ENCODE measurements at places on chromosomes 1 and 21.

- no peaks in the 10 kb centered on the region for H3K27me3 ChIP-seq
- H3K4me3 ChIP-seq, result peak overlapping the region; percentile 73
- H3K4me1 ChIP-seq, result peaks cover 30% of the 10 kb centered on the region
Observed at GRCh38 chr1:227948493-227949260, 945 bp upstream of the WNT9A start.

GRCh38 chr1:231357831-231358354, 19.8 kb downstream of the SPRTN start:
- no peaks in the 10 kb centered on the region for H3K4me1 ChIP-seq
- H3K36me3 ChIP-seq, result peaks cover 3% of the 10 kb centered on the region
- peak; percentile 77 for DNase-seq
- H3K27me3 ChIP-seq, result no peaks in the 10 kb centered on the region

GRCh38 chr21:31604591-31605190, 54.8 kb upstream of the SOD1 start:
- H3K36me3 ChIP-seq, result no peaks in the 10 kb centered on the region
- H3K4me1 ChIP-seq, result no peaks in the 10 kb centered on the region
- no peak overlapping the region for H3K4me3 ChIP-seq

DNA sequence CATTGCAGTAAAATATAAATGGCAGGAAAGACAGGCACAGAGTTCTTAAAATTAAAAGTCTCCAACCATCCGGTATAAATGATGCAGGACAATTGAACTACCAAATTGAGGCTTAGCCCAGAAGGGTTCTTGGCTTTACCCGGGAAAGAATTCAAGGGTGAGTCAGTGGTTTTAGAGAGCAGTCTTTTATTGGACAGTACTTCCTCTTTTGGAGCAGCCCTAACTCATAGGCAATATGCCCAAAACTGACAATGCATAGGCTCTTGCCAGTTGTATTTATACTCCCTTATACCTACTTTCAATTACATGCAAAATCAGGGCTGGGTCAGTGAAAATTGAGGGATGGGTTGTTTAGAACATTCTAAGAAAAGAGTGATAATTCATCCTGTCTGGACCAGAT, 1628.9 kb upstream of the PRMT6 start:
- H3K27ac ChIP-seq, result no peak overlapping the region
- H3K4me1 ChIP-seq, result no peaks in the 10 kb centered on the region
- H3K27me3 ChIP-seq, result no peaks in the 10 kb centered on the region
- H3K36me3 ChIP-seq, result no peaks in the 10 kb centered on the region

GRCh38 chr1:82686774-82687173, 886.0 kb downstream of the ADGRL2 start:
- no peak for DNase-seq
- H3K4me3 ChIP-seq, result no peak overlapping the region
- no peak overlapping the region for H3K27ac ChIP-seq
- H3K27me3 ChIP-seq, result no peaks in the 10 kb centered on the region

GRCh38 chr1:87963556-87963955, 634.9 kb downstream of the LMO4 start:
- no peaks in the 10 kb centered on the region for H3K4me1 ChIP-seq
- H3K36me3 ChIP-seq, result no peaks in the 10 kb centered on the region
- no peaks in the 10 kb centered on the region for H3K27me3 ChIP-seq

DNA sequence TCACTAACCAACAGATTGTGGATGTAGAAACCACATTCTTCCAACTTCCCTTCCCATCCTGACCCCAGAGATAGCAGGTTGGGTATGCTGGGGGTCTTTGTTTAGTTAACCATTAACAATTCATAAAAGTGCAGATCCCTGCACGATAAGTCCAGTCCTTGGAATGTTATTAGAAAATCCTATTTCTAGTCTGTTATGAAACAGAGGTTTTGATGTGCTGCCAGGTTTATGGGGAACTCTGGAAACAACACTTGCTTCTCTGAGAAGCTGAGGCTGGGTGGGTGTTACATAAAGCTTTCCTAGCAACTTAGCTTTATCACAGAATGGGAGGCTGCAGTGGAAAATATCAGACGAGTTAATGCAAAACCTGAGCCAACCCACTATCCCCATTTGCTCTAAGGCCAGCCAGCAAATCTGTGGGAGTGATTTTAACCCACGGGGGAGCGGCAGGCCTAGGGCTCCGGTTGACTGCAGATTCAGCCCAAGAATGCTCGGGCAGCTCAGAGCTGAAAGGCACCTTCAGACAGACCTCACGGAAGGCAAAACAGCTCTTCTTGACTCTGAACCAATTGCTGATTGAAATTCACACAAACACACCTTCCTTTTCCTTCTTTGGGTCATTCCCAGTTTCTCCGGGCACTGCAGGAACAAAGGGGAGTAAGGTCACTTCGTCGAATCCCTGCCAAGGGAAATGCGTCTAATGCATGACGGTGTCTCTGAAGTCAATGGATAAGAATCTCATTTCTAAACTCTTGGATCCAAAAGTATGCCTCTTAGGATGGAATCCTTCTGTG, 111.7 kb upstream of the IRF2BP2 start:
- H3K27ac ChIP-seq, result no peak overlapping the region
- no peaks in the 10 kb centered on the region for H3K27me3 ChIP-seq
- DNase-seq, result no peak
- H3K4me1 ChIP-seq, result peaks cover 44% of the 10 kb centered on the region
- H3K36me3 ChIP-seq, result no peaks in the 10 kb centered on the region
- H3K4me3 ChIP-seq, result no peak overlapping the region

- H3K4me3 ChIP-seq, result peak overlapping the region; percentile 77
- no peak overlapping the region for H3K27ac ChIP-seq
- peak; percentile 67 for DNase-seq
- no peaks in the 10 kb centered on the region for H3K36me3 ChIP-seq
- H3K4me1 ChIP-seq, result peaks cover 20% of the 10 kb centered on the region
- peaks cover 4% of the 10 kb centered on the region for H3K27me3 ChIP-seq
Observed at GRCh38 chr1:2049225-2049717, 940 bp upstream of the PRKCZ start.

DNA sequence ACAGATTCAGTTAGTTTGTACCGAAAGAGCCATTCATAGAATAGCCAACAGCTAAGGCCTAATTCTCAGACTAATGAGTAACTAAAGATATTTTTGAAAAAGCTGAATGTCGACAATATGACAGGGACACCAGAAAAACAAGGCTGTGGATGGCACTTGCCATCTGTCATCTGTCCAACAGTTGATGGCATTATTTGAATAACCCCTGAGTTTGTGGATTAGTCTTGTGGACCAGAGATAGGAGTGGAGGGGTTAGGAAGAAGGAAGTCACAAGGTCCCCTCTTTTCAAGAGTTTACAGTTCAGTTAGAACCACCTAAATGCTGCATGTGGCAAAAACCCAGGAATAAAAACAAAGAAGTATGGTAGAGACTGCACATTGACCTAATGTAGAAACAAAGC, 356.5 kb upstream of the DUSP10 start:
- no peaks in the 10 kb centered on the region for H3K36me3 ChIP-seq
- H3K27me3 ChIP-seq, result no peaks in the 10 kb centered on the region
- no peaks in the 10 kb centered on the region for H3K4me1 ChIP-seq
- DNase-seq, result no peak
- no peak overlapping the region for H3K4me3 ChIP-seq
- H3K27ac ChIP-seq, result no peak overlapping the region

DNA sequence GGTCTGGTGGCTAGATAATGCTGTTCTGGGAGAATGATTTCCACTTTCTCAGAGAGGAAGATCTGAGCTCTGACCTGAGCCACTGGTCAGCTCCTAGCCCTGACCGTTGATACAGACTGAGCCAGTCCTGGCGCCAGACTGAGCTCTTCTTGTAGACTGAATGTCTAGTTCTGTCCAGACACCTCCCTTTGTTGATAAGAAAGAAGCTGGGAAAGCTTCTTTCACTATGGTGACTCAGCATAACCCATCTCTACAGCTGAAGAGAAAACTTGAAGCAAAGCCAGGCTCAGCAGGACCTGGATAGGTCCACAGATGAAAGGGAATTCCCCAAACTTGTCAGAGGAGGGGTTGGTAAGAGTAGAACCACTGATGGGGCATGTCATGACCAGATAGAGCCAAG, 9.9 kb upstream of the TRABD2B start:
- no peaks in the 10 kb centered on the region for H3K27me3 ChIP-seq
- H3K27ac ChIP-seq, result no peak overlapping the region
- H3K4me1 ChIP-seq, result no peaks in the 10 kb centered on the region

DNA sequence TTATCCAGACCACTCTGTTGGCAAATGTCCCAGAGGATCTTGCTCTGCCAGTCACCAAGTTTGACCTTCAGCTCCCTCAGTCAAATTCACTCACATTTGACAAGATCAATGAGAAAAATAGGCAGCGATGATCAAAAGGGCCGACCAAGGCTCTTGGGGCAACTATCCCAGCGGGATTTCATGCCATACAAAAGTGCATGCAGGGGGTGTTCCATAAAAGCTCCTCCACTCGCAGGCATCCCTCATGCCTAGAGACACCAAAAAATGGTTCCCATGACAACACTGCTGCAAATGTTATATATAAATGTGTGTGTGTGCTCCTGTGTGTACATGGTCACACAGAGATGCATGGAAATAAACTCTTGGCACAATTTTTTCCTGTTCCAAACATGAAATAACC, 16.2 kb upstream of the EIF4G3 start:
- no peak for DNase-seq
- H3K4me3 ChIP-seq, result no peak overlapping the region
- peaks cover 4% of the 10 kb centered on the region for H3K27me3 ChIP-seq
- no peak overlapping the region for H3K27ac ChIP-seq

- H3K4me3 ChIP-seq, result no peak overlapping the region
- H3K36me3 ChIP-seq, result no peaks in the 10 kb centered on the region
- no peaks in the 10 kb centered on the region for H3K27me3 ChIP-seq
- H3K4me1 ChIP-seq, result no peaks in the 10 kb centered on the region
- H3K27ac ChIP-seq, result no peak overlapping the region
Observed at GRCh38 chr1:220438741-220439140, 89.2 kb upstream of the MARK1 start.

DNA sequence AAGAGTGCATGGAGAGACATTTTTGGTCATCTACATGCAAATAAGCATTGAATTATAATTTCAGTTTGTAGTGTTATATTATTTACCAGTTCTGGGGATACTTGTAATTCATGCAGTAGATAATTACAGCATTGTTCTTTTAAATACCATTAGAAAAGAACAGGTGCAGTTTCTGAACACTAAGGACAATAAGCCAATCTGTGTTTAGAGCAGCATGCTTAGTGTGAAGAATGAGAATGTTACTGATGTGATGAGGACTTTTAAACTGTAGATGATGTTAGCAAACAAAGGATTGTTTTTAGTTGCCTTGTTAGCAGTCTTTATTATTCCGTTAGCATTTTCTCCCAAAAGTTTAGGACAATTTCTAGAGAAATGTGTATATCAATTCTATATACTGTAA, 348.3 kb downstream of the BRINP3 start:
- H3K4me3 ChIP-seq, result no peak overlapping the region
- H3K4me1 ChIP-seq, result no peaks in the 10 kb centered on the region
- no peak for DNase-seq
- no peaks in the 10 kb centered on the region for H3K36me3 ChIP-seq
- no peaks in the 10 kb centered on the region for H3K27me3 ChIP-seq
- no peak overlapping the region for H3K27ac ChIP-seq

DNA sequence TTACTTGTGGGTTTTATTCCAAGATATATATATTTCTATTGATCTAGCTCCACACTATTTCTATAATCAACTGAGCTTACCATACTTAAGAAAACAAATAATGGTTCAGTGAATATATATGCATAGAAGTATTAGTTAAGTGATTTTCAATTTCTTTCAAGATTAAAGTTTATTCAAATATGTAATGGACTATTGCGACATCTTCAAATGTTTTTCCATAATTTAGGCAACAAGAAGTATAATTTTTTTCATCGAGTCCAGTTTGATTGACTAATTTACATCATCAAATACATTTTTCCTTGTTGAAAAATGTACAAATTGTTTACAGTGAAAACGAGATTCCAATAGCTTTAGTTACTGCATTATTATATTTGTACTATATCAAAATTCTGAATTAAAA, 528.6 kb downstream of the PTPRC start:
- no peaks in the 10 kb centered on the region for H3K27me3 ChIP-seq
- no peaks in the 10 kb centered on the region for H3K4me1 ChIP-seq
- no peak overlapping the region for H3K27ac ChIP-seq

DNA sequence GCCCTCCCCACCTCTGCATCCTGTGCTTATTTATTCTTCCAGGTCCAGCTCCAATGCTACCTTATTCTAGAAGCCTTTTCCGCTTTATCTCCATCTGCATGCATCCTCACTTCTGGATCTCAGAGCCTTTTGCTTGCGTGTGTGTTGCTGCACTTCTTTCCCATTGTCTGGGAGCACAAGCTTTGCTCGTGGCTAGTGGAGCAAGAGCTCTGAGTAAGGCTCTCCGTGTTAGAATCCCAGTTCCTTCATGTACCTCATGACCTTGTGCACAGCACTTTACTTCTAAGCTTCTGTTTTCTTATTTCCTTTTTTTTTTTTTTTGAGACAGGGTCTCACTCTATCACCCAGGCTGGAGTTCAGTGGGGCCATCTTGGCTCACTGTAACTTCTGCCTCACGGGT, 140.0 kb upstream of the POU3F1 start:
- no peak for DNase-seq
- H3K4me3 ChIP-seq, result no peak overlapping the region
- no peaks in the 10 kb centered on the region for H3K36me3 ChIP-seq
- no peaks in the 10 kb centered on the region for H3K27me3 ChIP-seq
- H3K27ac ChIP-seq, result no peak overlapping the region

DNA sequence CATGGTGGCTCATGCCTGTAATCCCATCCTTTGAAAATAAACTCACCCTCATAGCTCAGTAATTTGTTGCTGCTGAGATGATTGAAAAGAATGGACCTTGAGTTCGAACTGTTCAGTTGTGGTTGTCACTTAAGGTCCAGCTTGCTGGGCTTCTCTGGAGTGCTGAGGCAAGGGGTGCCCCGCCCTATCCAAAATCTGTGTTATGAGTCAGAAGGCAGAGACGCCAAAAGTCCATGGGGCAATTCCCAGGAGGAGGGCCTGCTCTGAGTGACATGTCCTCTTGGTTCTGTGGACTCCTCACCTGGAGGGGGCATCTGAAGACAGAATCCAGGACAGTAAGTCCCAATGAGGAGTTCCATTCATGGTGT, 64.8 kb downstream of the MYOM3 start:
- no peaks in the 10 kb centered on the region for H3K36me3 ChIP-seq
- H3K27me3 ChIP-seq, result no peaks in the 10 kb centered on the region
- H3K4me3 ChIP-seq, result no peak overlapping the region
- H3K4me1 ChIP-seq, result no peaks in the 10 kb centered on the region
- no peak overlapping the region for H3K27ac ChIP-seq
- peak; percentile 67 for DNase-seq

GRCh38 chr1:174301295-174302077, 142.2 kb downstream of the RABGAP1L start:
- H3K4me1 ChIP-seq, result no peaks in the 10 kb centered on the region
- H3K36me3 ChIP-seq, result no peaks in the 10 kb centered on the region
- DNase-seq, result no peak
- H3K27ac ChIP-seq, result no peak overlapping the region
